Right ventricle myocardium inferior (tissue), 1 donor: ENCODE measurements at places on chromosomes 5 and 9. TPM values are rescaled to one million over a fixed set of nuclear protein-coding genes. Genes with fewer than 3 reads are reported as not detected.

The EFNA5 gene
- 28.5 TPM for total RNA-seq

The PCDHA9 gene
- not detected for total RNA-seq

The CAMK2A gene
- 17.0 TPM for total RNA-seq

The CDKN2B gene
- 3.0 TPM for total RNA-seq

The DAPK1 gene
- total RNA-seq: 6.3 TPM
